ENCODE measurements at places on chromosomes 12 and 14.

- no peak for DNase-seq
Observed at GRCh38 chr12:31951939-31952338, 7.3 kb upstream of the RESF1 start.

DNA sequence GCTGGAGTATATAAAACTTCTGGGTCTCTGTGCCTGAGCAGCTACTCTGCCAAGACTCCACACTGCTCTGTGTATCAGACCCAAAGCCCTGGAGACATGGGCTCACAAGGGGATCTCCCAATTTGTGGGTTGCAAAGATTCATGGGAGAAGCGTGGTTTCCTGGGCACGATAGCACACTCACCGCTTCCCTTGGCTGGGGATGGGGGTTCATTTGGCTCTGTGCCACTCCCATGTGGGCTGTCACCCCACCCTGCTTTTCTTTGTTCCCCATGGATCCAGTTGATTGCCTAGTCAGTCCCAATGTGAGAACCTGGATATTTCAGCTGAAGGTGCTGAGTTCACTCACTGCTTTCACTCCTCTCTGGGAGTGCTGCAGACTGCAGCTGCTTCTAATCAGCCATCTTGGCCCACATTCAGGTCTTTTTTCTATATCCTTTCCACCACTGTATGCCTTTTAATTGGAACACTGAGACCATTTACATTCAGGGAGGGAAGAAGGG, 40.0 kb upstream of the PCNX4 start:
- no peak for DNase-seq

GRCh38 chr14:24958271-24958670, 91.7 kb downstream of the STXBP6 start:
- DNase-seq, result no peak

- DNase-seq, result no peak
Observed at GRCh38 chr14:41875116-41875515, 268.4 kb downstream of the LRFN5 start.

GRCh38 chr14:92637864-92638263, 110.6 kb downstream of the LGMN start:
- DNase-seq, result no peak

- no peak for DNase-seq
Observed at GRCh38 chr14:77144412-77145115, 3.0 kb upstream of the ZDHHC22 start.
